ENCODE measurements at places on chromosomes 1 and 21.

DNA sequence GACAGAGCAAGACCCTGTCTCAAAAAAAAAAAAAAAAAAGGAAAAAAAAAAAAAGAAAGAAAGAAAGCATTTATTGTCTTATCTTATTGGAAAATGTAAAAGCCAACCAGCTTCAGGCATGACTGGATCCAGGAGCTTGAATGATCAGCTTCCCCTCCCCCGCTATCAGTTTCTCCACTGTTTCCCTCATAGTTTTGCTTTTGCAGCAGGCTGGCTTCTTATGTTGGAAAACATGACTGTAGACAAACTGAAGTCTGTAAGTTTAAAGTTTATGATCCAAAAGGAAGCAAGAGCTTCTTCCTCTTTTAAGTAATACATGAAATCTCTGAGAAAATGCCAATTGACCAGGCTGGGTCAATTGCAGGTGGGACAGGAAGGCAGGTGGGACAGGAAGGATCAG, 52.2 kb downstream of the FHAD1 start:
- DNase-seq, result no peak

DNA sequence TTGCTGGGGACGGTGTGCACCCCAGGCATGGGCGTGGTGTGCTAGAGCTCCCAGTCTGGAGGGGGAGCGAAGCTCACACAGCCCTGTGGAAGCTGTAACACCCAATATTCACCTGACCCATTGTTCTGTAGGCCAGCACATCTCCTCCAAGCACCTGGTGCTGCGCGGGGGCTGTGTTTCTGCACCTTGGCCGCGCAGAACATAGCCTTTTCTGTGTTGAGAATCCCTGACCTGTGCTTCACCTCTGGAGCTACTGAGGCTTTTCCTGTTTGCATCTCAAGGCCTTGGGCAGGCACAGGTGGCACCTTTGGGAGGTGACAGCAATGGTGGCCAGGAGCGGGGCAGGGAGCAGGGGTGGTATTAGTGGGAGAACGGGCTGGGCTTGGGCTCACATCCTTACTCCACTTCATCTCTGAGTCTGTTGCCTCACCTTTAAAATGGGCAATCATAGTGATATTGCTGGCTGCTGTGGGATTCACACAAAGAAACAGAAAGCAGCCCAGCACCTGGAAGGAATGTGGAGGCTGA, 343.9 kb upstream of the AJAP1 start:
- no peak for DNase-seq

- no peak for DNase-seq
Measured at GRCh38 chr21:35020436-35020835, 28.7 kb downstream of the RUNX1 start.

- DNase-seq, result no peak
Measured at GRCh38 chr21:29557931-29558725, 259.4 kb downstream of the BACH1 start.

- DNase-seq, result peak; percentile 7
Measured at GRCh38 chr1:2631136-2632050, 1.4 kb downstream of the MMEL1 start.

DNA sequence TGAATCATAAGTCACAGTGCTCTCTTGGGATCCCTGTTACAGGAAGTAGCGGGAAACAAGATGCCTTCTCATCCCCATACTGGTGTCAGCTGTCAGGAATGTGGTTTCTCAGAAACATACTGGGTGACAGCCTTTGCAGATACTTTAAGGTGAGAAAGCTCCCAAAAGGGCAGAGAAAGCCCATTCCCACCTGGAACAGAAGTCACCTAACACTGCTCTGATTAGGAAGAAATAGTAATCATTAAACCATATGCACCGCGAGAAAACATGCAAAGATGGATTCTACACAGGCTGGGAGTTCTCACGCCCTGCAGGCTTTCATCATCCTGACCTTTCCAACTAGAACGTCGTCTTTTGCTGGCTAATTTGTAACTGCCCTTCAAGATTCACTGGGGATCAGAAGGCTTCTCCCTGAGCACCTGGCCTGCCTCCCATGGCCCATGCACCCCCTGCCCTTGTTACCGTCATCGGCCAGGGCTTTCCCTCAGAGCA, 46.2 kb upstream of the SLC44A3 start:
- peak; percentile 60 for DNase-seq

DNA sequence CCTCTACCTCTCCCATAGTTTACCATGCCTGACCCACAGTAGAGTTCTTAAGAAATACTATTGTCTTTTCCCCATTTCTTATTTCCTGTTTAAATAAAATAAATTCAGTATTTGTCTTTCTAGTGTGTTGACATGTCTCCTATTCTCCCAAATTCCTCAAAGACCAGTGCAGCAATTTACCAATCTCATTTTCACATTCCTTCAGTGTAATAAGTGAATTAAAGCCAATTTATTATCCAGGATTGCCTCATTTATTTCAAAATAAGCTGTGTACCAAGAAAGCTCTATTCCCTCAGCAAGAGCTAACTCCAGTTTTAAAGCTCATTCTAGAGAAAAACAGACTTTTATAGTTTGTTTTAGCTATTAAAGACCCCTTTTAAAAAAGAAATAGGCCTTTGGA, 49.9 kb downstream of the DISC1 start:
- DNase-seq, result peak; percentile 47

DNA sequence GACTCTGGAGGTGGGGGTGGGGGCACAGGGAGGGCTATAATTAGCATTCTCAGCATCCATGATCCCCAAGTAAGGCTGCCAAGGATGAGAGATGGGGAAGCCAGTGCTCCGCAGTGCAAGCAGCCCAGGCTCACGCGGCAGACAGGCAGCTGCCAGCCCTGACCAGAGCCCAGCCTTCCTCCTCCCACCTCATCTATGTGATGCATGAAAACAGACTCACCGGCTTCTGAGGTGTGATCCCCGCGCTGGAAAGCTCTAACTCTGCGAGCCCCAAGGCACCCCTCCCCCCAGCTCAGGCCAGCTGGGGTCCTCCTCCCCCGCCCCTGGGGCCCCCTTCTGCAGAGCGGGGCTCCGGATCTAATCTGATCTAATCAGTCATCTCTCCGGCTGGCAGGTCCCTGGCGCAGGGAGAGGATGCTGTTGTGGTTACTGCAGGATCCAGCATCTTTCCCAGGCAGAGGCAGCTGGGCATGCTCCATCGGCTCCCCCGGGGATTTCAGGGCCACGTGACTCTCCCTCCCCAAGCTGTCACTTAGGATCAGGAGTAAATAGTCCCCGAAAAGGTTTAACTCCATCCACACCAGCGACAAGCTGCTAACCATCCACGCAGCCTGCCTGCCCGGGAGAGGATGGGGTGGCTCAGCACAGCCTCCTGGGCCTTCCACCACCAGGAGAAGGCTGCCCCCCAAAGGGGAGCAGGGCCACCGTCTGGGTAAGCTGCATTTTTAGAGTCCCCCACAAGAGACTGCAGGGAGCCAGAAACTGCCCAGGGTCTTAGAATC, at the start of gene PLEKHA6:
Gene PLEKHA6, minus strand, starts transcription at position 456 of the 782 bp plus-strand sequence. CDS start 86,202 bp downstream, outside the sequence.
- DNase-seq, result peak; percentile 53

GRCh38 chr1:41882486-41882885, 36.2 kb downstream of the HIVEP3 start:
- no peak for DNase-seq

- DNase-seq, result no peak
Measured at GRCh38 chr1:236067854-236068454, 3.1 kb upstream of the NID1 start.

DNA sequence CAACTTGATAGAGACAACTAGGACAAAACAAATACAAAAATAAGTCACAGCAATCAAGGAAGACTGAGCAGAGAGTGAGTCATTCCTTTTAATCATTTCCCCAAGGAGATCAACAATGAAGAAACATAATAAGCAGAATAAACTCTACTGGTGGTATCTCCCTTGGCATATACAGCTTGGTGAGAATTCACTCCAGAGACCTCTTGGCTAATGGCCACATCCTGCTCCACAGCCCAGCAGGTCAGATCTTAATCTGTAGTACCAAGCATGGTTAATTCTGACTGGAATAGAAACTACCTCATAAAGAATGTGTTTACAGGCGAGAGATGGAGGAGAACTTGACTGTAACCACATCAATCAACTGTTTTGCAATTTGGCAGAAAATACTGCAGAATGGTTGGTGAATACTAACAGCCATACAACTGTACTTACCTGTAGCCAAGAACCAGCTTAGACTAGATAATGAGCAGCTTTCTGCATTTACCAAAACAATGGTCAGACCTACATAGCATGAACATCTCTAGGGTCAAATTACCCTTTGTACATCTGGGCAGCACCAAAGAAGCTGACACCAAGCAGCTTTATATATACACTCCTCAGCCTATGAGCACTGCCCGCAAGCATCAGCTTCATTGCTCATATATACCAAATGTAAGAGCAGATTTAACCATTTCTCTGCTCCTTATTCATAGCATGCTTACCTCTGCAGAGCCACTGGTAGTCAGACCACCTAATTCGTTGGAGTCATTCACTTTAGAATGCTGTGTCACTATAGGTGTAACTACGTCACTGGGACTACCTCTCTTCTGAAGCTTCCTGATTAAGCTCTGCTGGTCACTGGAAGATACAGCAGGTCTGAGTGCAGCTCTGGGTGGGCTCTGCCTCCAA, 51.0 kb downstream of the KIAA0319L start:
- DNase-seq, result peak; percentile 66

- peak; percentile 55 for DNase-seq
Measured at GRCh38 chr21:35408401-35408800, 359.3 kb upstream of the RUNX1 start.

- DNase-seq, result no peak
Measured at GRCh38 chr21:40299451-40299850, 432.2 kb downstream of the PCP4 start.

DNA sequence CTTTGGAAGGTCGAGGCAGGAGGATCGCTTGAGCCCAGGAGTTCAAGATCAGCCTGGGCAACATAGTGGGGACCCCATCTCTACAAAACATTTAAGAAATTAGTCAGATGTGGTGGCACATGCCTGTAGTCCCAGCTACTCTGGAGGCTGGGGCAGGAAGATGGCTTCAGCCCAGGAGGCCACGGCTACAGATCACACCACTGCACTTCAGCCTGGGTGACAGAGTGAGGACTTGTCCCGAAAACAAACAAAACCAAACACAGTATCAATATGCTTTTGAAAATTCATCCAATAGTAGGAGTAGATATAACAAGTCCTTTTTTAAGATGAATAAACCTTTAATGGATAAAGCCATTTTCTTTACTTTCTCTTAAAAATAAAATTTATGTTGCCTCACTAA, 8.5 kb downstream of the APP start:
- DNase-seq, result no peak

DNA sequence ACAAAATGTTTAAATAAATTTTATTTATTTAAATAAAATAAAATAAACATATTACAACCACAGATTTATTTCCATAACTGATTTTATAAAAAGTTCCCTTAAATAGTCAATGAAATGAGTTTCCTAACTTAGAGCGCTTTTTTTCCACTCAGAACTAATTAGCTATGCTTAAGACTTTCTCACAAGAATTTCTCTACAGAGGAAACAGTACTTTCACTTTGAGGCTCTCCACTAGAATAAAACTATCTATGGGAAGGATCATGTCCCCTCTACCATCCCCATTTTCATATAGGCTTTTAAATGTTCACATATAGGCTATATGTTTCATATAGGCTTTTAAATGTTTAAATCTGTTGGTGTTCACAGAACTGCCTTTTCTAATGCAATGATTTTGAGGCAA, 40.0 kb upstream of the DPH5 start:
- no peak for DNase-seq

DNA sequence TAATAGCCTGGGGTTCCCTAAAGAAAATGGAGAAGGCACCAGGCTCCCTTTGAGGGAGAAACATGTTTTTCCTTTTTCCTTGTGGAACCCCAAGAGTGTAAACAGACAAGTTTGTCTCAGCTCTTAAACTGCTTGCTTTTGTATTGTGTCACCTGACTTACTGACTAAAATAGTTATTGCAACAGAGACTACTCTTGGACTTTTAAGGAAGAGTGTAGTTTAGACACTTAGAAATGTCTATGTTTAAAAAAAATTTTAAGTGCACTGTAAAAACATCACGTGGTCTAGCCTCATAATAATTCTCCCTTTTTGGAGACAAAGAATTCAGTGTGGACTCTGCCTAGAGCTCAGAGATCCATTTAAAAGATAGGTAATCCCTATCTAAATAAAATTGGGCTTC, 141.1 kb downstream of the TRIM33 start:
- DNase-seq, result no peak

GRCh38 chr1:98021126-98021525, 100.3 kb upstream of the DPYD start:
- DNase-seq, result no peak

- no peak for DNase-seq
Measured at GRCh38 chr1:223038288-223039006, 104.6 kb downstream of the TLR5 start.

- no peak for DNase-seq
Measured at GRCh38 chr1:59695252-59695651, 119.5 kb upstream of the HOOK1 start.

DNA sequence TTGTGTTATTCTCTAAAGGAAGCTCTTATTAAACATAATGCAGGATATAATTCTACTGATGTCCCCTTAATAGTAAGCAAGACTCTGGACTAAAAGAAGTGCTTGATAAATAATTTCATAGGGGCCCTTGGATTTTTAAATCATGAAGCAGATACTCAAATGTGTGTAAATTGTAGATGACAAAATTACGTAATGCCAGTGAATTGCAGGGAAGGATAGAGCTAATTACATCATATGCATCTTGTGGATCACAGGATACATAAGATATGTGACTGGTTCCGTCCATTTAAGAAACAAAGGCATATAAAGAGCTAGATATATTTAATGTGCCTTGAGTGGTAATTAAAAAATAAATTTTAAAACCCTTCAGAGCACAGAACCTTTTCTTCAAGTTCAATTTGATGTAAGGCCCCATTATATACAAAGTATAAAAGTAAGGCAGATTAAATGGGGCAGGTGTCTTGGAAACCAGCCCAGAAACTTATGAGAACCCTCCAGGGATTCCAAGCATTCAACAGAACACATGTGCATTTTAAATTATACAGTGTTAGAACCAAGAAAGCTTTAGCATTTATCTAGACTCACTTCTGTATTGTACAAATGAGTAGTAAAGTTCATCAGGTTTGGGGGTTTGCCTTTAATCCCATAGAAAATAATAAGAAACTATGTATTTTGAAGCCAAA, 190.4 kb downstream of the NCAM2 start:
- no peak for DNase-seq

- no peak for DNase-seq
Measured at GRCh38 chr1:54609301-54609921, 13.9 kb downstream of the FAM151A start.

DNA sequence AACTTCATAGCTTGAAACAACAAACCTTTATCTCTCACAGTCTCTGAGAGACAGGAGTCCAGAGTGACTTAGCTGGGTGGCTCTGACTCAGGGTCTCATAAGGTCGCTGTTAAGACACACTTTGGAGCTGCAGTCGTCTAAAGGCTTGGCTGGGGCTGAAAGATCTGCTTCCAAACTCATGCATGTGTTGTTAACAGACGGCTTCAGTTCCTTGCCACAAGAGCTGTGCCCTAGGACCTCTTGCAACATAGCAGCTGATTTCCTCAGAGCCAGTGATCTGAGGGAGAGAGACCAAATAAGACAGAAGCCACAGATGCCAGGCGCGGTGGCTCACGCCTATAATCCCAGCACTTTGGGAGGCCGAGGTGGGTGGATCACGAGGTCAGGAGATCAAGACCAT, 176.8 kb downstream of the DISC1 start:
- DNase-seq, result peak; percentile 59

Measured in AG20443 (cell line).